Activated T-helper 1 cell treated with anti-CD3 and anti-CD28 coated beads, Interleukin-12 subunit alpha, Interleukin-12 subunit beta, Interleukin-2, Interleukin-4 antibody, amounts not matched to agents 30 ng/mL and 10 ng/mL and 1 ng/mL, durations not matched to agents 14 hours and 24 hours and 36 hours (primary cell): ENCODE measurements at places on chromosomes 1 and 21.
A peak's percentile ranks its signal among the peaks of the same experiment; 100 is the strongest.

DNA sequence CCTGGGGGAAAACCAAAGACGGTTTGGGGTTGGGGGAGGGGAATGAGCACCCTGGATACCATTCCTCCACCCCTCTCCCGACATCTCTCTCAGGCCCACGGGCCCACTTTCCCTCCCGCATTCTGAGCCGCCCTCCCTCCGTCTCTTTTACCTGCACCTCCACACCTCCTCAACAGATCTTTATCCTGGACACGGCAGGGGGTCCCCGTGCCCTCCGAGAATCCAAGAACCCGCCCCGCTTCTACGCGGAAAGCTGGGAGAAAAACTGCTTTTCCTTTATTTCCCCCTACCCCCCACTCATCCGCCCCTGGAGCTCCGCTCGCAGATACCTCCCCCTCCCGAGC, 108.8 kb downstream of the NAV1 start:
- no peak overlapping the region for H3K27ac ChIP-seq
- H3K36me3 ChIP-seq: no peaks in the 10 kb centered on the region

DNA sequence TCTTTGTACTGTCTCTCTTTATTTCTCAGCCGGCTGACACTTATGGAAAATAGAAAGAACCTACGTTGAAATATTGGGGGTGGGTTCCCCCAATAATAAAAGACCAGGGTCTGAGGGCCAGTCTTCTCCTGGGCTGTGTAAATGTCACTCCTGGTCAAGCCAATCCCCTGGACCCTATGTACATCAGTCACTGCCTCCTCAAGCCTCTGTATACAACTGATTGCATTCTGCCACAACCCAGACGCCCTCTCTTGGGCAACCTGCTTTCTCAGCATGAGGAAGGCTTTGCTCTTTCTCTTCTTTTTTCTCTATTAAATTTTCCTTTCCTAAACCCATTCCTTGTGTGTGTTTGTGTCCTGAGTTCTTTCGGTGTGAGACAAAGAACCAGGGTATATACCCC, 84.1 kb upstream of the SERBP1 start:
- peaks cover 6% of the 10 kb centered on the region for H3K27me3 ChIP-seq
- no peak for DNase-seq
- no peak overlapping the region for H3K27ac ChIP-seq

DNA sequence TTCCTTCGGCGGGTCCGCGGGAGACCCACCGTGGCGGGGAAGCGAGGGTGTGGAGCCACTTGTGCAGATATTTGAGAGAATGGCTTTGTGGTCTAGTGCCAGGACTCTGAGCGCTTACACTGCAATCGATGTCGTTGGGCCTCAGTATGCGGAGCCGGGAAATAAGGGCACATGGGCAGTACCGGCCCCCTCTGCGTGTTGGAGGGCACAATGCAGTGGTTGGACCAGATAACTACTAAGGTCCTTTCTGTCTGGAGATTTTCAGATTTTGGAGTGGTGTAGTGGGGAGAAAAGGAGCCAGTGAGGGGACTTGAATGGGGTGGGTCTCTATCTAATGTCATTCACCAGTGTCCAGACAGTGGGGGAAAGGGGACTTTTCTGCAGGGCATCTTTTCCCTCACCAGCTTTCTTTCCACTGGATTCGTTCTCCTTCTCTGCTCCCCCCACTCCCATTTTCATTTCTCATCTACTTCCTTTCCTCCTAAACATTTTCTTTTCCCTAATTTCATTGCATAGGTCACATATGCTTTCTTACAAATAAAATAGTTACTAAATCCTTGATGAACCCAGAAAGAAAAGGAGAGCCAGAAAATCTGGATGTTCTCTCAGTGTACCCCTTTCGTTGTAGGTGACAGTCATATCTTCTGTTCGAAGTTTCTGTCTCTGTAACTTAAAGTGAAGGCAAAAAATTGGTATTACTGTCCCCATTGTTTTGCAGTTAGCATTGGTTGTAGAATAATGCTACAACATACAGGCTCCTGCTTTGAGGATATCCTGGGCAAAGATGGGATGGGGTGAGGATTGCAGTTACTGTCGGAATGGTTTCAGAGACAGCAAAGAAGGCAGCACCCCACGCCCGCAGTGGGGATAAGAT, 1.4 kb downstream of the ATF3 start:
- H3K4me3 ChIP-seq: peak overlapping the region; percentile 95
- DNase-seq: no peak
- H3K27me3 ChIP-seq: peaks cover 21% of the 10 kb centered on the region
- H3K4me1 ChIP-seq: peaks cover 79% of the 10 kb centered on the region
- peaks cover 23% of the 10 kb centered on the region for H3K36me3 ChIP-seq
- peak overlapping the region; percentile 82 for H3K27ac ChIP-seq

- peaks cover 2% of the 10 kb centered on the region for H3K27me3 ChIP-seq
- DNase-seq: peak; percentile 93
- H3K4me1 ChIP-seq: peaks cover 83% of the 10 kb centered on the region
Measured at GRCh38 chr1:153545067-153546055, at the start of gene S100A4. Gene S100A4, minus strand, starts transcription at chr1:153545806. Its CDS starts 1,012 bp downstream, at chr1:153544794.

DNA sequence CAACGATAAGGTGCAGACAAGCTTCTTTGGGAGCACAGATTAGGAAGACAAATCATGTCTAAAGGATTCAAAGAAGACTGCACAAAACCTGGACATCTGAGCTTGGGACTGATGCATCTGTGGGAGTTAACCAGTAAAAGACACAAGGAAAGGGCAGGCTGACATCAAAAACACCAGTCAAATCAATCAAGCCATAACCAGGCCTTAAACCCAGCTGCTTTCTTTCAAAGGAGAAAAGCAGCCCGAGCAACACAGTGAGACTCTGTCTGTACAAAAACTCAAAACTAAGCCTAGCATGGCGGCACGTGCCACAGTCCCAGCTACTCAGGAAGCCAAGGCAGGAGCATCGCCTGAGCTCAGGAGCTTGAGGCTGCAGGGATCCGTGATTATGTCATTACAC, 411.6 kb downstream of the SMYD3 start:
- peaks cover 14% of the 10 kb centered on the region for H3K4me1 ChIP-seq
- no peak for DNase-seq
- no peak overlapping the region for H3K4me3 ChIP-seq

GRCh38 chr1:51768971-51769588, 109.4 kb downstream of the NRDC start:
- DNase-seq: no peak
- H3K4me3 ChIP-seq: no peak overlapping the region
- H3K4me1 ChIP-seq: peaks cover 8% of the 10 kb centered on the region
- no peak overlapping the region for H3K27ac ChIP-seq

- no peak for DNase-seq
- H3K4me3 ChIP-seq: no peak overlapping the region
- H3K27ac ChIP-seq: no peak overlapping the region
Measured at GRCh38 chr1:34715139-34715538, 39.7 kb upstream of the GJB5 start.
